Ascending aorta (tissue), 2 donors: ENCODE measurements at places on chromosomes 11 and 22. TPM values are rescaled to one million over a fixed set of nuclear protein-coding genes. Genes with fewer than 3 reads are reported as not detected.

DNA sequence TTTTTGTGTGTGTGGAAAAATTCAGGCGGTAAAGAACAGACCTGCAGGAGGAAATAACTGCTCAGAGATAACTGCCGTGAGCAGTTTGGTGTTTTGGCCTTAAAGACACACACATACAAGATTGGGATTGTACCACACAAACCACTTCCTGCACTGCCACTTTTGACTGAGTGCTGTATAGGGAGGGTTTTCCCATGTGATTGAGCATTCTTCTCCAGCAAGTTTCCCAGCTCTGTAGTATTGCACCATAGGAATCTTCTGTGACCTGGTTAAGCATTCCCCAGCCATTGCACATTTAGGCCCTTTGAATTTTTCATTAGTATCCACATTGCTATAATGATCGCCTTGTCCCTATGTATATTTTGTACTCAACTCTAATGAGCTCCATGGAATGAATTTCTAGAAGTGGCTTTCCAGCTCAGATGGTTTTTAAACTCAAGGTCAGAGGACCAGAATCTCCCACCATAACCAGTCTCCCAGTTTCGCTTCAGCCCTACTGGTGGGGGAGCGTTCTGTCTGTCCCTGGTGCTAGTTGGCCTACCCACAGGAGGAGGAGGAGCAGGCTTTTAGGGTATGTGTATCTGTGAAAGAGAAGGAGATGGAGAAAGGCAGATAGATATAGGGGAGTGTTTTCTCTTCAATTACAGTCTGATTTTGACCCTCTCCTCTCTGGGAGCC is 9.3 kb downstream of the CD82 start:
- DNase-seq = no peak

DNA sequence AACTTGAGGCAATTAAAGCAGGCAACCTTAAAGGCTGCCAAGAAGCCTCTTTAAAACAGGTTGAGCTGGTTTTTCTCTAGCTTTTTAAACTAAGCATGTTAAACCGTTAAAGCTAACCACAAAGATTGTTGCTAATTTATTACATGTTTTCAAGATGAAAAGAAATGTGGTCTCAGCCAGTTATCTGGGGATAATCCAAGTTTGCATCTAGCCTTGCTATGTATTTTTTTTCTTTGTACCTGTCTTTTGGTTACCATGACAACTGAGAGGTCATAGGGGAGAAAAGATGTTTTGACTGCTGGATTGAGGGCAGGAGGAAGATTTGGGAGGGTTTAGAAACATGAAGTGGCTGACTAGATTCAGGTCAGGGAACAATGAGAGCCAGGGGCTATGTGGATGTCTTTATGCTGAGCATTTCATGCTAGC is 19.2 kb upstream of the PGM2L1 start:
- DNase-seq = no peak

GRCh38 chr22:29479417-29480261 is at the start of gene NEFH:
TSS of gene NEFH (plus strand) at chr22:29480218. CDS start at chr22:29480263, 45 bp downstream.
- DNase-seq = no peak

SEPTIN3 gene
- not detected for total RNA-seq

GRIK4 gene
- not detected for total RNA-seq

RIMBP3B gene
- total RNA-seq = not detected
